ENCODE measurements at places on chromosomes 12 and 14.
A peak's percentile ranks its signal among the peaks of the same experiment; 100 is the strongest.

GRCh38 chr12:27852117-27852516, 72.1 kb upstream of the MANSC4 start:
- no peak for DNase-seq

DNA sequence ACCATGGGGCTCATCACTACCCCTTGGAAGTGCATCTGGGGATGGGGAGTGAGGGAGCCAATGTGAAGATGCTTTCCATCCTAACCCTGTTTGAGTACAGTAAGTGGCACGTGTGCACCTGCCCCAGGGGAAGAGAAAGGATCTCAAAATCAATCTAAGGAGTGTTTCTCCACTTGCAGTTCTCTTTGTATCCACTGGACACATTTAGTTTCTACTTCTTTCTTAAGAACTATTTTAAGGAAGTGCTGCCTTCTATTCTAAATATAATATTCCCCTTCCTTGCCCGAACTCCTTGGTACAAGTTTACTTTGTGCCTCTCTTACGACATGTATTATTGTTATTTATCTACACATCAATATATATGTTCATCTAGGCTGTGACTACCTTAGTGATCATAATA, 73.8 kb downstream of the TTC6 start:
- no peak for DNase-seq

- DNase-seq: peak; percentile 41
Measured at GRCh38 chr14:58428118-58428683, 682 bp downstream of the KIAA0586 start.

DNA sequence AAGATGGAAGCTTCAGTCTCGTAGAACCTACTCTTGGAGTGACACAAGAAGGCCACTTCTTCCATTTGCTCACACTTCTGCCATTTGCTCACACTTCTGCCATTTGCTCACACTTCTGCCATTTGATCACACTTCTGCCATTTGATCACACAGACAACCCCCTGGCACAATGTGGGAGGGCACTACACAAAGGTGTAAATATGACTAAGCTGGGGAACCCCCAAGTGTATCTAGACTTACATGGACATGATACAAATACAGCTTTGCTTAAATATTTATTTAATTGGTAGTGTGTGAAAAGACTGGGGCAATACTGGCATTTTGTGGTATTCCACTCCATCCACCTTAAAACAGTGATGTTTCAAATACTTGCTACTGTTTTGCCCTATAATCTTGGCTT, 296.2 kb upstream of the PPFIA2 start:
- no peak for DNase-seq

DNA sequence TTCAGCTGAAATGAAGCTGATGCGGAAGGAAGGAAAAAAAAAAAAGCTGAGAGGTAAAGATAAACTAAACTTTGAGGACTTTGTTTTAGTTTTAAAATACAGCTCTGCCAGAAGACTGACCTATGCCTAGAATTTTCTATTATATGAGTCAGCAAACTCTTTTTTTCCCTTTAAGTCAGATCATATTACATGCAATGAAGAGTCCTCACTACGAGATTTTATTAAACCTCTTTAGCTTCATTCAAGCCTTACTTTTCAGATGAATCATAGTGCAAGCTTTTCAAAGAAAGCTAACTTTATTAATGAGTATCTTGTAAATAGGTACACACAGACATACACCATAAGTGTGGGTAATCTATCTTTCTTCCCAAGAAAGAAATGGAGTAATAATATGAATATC, 57.8 kb upstream of the FSCB start:
- DNase-seq: peak; percentile 9

GRCh38 chr12:56011509-56012090, 9.2 kb upstream of the IKZF4 start:
- DNase-seq: no peak

DNA sequence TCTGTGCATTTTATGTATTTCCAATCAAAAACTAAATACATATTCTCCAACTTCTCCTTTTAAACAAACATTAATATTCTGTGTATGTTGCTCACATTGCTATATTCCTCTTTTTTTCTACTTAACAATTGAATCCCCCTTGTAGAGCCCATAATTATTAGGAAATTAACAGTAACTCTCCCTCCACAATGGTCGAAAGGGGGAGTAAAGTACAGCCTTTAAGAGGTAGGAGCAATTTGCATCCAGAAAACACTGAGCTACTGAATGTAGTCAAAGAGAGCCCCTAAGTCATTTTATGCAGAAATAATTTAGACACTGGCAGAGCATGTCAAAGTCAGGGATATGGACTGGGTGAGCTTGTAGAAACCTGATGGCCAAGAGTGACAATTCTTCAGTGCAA, 57.2 kb upstream of the SCN8A start:
- peak; percentile 2 for DNase-seq

- no peak for DNase-seq
Measured at GRCh38 chr14:37932481-37932880, 275.2 kb upstream of the SSTR1 start.

Data from fibroblast of the conjunctiva (primary cell).